ENCODE measurements at places on chromosomes 2 and 18.

- DNase-seq: no peak
Observed at GRCh38 chr2:153823880-153824279, 47.8 kb upstream of the GALNT13 start.

DNA sequence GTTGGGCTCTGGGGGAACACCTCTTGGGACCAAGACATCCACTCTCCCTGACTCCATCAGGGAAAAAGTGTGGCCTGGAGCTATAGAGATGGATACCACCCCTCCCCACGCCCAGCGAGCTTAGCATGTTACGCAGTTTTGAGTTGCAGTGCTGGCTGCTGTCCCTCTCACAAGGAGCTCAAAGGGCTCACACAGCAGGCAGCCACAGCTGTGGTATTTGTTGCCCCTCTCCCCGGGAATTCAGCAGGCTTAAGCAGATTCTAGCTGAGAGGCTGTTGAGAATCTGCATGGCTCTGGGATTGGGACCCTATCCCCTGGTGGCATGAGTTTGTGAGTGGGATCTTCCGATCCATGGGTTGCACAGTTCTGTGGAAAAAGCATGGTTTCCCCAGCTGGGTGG lies 673.1 kb upstream of the FSHR start:
- no peak for DNase-seq

DNA sequence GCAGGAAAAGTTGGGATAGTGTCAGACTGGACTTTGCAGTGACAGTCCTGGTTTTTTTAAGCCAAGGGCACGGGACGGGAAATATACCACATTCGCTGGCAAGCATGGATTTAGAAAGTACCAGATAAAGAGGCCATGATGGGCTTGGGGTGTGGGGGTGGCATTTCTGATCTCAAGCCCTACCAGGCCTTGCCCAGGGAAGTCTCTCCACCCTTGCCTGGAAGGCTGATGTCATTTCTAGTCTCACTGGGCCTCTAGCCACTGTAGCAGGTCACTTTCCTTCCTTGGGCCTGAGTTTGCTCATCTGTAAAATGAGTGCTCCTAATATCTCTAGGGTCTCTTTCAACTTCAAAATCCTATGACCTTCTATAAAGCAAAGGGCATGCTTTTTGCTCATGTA lies 1.8 kb downstream of the ZBTB7C start:
- DNase-seq: no peak

DNA sequence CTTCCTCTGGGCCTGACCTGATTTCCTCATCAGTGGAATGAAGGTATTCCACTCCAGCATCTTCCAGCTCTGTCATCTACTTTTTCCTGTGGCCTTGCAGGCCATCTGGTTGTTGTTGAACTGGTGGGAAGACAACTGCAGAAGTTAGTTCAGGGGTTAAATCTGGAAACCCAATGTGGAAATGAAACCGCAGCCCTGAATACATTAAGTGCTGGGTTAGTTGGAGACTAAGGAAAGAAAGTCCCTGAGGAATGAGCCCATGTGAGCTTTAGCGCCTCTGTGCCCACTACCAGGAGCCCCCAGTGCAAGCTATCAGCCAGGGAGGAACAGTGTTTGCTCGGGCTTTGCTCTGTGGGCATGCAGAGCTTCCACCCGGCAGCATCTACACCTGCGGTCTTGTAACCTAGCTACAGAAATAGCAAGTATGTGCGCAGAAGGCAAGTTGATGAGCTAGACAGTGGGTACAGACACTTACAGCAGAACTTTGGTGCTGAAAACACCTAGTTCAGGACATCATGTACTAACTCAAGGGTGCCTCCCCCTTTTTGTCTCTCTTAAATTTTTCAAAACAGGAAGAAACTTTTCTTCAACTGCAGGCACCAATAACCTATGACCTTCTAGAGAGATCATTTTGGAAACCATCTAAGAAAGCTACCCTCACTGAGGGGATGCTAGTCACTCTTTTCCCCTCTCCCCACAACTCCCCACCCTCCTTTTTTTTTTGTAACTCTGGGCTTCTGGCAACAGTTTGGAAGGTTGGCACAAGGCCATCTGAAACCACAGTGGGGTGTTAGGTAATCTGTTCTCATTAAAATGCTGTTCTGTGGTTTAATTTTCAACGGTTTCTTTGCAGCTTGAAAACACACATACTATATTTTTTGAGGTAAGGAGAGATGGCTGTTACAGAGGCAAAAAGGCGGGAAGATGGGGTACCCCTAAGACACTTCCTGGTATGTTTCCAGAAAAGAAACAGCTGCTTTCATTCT lies 18.3 kb upstream of the CXCR4 start:
- DNase-seq: peak; percentile 64

All from stimulated activated CD8-positive, alpha-beta memory T cell treated with anti-CD3 and anti-CD28 coated beads, Interleukin-2, amount 100 ng/mL, for 1 hour (primary cell).